ENCODE measurements at places on chromosomes 11 and 22. TPM values are rescaled to one million over a fixed set of nuclear protein-coding genes. Genes with fewer than 3 reads are reported as not detected.

INPP5J gene
- 5.9 TPM for total RNA-seq

CTSC gene
- total RNA-seq = 84.7 TPM

PLEKHA7 gene
- 45.9 TPM for total RNA-seq

KRTAP5-1 gene
- total RNA-seq = not detected

RRP7A gene
- 20.6 TPM for total RNA-seq

CASP1 gene
- total RNA-seq = 23.3 TPM

RBMXL2 gene
- not detected for total RNA-seq

TPBGL gene
- total RNA-seq = 1.7 TPM

TRIM49 gene
- total RNA-seq = not detected

HTR3B gene
- not detected for total RNA-seq

GSC2 gene
- total RNA-seq = not detected

GRCh38 chr22:32957200-32957803, 100.9 kb downstream of the SYN3 start:
- no peak for DNase-seq
- no peak overlapping the region for H3K4me3 ChIP-seq
- H3K27me3 ChIP-seq = no peaks in the 10 kb centered on the region
- H3K36me3 ChIP-seq = no peaks in the 10 kb centered on the region
- peaks cover 20% of the 10 kb centered on the region for H3K4me1 ChIP-seq

DNA sequence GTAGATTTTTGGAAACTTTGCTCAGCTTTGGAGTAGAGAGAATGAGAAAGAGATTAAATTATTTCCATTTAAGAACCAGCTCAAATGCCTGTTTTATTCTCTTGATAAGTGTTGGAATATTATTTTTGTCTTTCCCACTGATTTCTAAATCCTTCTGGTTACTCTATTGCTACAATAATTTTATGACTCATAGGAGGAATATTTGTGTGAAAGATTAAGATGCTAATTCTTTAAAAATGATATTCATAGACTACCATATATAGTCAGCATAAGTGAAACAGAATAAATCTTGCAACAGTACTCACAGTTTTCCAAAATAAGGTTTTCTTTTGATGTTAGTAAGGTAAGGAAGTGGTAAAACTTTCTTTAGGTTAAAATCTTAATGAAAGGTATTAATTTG, 60.9 kb downstream of the YAP1 start:
- no peak for DNase-seq
- no peak overlapping the region for H3K27ac ChIP-seq
- H3K27me3 ChIP-seq = no peaks in the 10 kb centered on the region

GRCh38 chr11:93563857-93564256, 20.7 kb upstream of the SMCO4 start:
- DNase-seq = no peak
- H3K27ac ChIP-seq = no peak overlapping the region
- no peak overlapping the region for H3K4me3 ChIP-seq
- no peaks in the 10 kb centered on the region for H3K36me3 ChIP-seq
- no peaks in the 10 kb centered on the region for H3K27me3 ChIP-seq

DNA sequence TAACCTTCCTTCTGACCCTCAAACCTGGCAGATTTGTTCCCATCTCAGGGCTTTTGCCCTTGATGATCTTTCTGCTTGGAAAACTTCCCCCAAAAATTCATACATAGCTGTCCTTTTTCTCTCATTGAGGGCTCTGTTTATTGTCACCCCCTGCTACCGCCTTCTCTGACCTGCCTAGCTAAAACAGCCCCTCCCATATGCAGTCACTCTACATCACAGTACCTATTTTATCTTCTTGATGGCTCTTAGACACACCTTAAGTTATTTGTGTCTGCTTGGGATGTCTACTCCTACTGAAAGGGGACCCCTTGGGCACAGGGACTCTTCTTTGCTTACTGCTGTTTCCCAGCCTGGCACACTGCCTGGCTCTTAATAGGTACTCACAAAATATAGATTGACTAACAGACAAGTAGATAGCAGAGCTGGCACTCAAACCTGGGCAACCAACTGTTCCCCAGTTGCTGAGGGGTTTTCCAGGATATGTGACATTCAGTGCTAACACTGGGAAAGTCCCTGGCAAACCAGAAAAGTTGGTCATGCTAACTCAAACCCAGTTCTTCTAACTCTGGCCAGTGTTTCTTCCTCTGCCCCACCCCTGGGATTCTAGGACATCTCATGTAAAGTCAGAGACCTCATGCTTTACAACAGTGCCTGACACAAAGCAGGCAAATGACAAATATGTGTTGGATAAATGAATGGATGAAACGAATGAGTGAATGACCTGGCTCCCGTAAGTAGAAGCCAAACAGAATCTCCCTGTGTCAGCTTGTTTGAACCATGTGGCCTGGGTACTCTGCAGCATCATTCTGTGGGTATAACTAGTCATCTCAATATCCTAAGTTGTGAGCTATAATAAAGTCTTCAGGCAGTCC, 19.8 kb upstream of the FJX1 start:
- DNase-seq = no peak
- no peaks in the 10 kb centered on the region for H3K4me1 ChIP-seq

GRCh38 chr22:47547239-47547661, 784.8 kb downstream of the TBC1D22A start:
- H3K27me3 ChIP-seq = peaks cover 2% of the 10 kb centered on the region
- H3K4me1 ChIP-seq = no peaks in the 10 kb centered on the region
- no peaks in the 10 kb centered on the region for H3K36me3 ChIP-seq
- no peak overlapping the region for H3K27ac ChIP-seq
- H3K4me3 ChIP-seq = no peak overlapping the region
- no peak for DNase-seq

- no peak overlapping the region for H3K27ac ChIP-seq
- DNase-seq = no peak
- no peaks in the 10 kb centered on the region for H3K4me1 ChIP-seq
- no peaks in the 10 kb centered on the region for H3K27me3 ChIP-seq
- H3K36me3 ChIP-seq = no peaks in the 10 kb centered on the region
Observed at GRCh38 chr11:1419811-1420210, 30.1 kb downstream of the BRSK2 start.

DNA sequence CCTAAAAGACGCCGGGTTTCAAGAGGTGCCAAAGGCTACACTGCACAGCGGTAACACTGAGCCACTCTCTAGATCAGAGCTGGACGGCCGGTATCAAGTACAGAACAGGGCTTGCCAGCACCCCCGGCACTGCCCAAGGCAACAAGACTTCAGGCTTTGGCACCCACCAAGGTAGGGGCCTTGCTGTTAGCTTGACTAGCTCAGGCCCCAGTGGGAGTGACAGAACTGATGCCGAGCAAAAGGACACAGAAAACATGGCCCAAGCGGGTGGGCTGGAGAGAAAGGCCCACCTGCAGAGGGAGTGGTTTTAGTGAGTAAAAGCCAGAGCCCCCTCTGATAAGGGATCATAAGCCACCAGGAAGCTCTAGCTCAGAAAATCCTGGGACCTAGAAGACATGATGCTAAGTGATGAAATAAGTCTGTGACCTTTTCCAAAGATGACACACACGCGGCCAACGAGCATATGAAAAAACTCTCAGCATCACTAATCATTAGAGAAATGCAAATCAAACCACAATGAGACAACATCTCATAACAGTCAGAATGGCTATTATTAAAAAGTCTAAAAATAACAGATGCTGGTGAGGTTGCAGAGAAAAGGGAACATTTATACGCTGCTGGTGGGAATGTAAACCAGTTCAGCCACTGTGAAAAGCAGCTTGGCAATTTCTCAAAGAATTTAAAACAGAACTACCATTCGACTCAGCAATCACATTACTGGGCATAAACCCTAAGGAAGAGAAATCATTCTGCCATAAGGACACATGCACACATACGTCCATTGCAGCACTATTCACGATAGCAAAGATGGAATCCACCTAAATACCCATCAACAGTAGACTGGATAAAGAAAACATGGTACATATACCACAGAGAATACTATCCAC, 12.9 kb downstream of the EHD1 start:
- peak overlapping the region; percentile 86 for H3K27ac ChIP-seq
- no peak for DNase-seq
- no peaks in the 10 kb centered on the region for H3K27me3 ChIP-seq
- no peaks in the 10 kb centered on the region for H3K36me3 ChIP-seq
- peak overlapping the region; percentile 3 for H3K4me3 ChIP-seq

GRCh38 chr11:17774232-17775034, 39.9 kb downstream of the KCNC1 start:
- H3K27me3 ChIP-seq = no peaks in the 10 kb centered on the region
- no peak overlapping the region for H3K27ac ChIP-seq
- DNase-seq = no peak
- H3K4me1 ChIP-seq = peaks cover 5% of the 10 kb centered on the region
- H3K36me3 ChIP-seq = no peaks in the 10 kb centered on the region

GRCh38 chr11:95716266-95716665, 73.3 kb downstream of the FAM76B start:
- no peaks in the 10 kb centered on the region for H3K27me3 ChIP-seq
- no peaks in the 10 kb centered on the region for H3K4me1 ChIP-seq
- no peak overlapping the region for H3K27ac ChIP-seq
- no peak for DNase-seq
- H3K4me3 ChIP-seq = no peak overlapping the region

GRCh38 chr11:73625696-73626318, 20.6 kb upstream of the PLEKHB1 start:
- no peaks in the 10 kb centered on the region for H3K4me1 ChIP-seq
- no peak for DNase-seq
- H3K36me3 ChIP-seq = no peaks in the 10 kb centered on the region
- no peak overlapping the region for H3K4me3 ChIP-seq
- no peak overlapping the region for H3K27ac ChIP-seq

- H3K4me1 ChIP-seq = peaks cover 4% of the 10 kb centered on the region
- no peaks in the 10 kb centered on the region for H3K27me3 ChIP-seq
- DNase-seq = peak; percentile 28
- no peak overlapping the region for H3K4me3 ChIP-seq
- no peaks in the 10 kb centered on the region for H3K36me3 ChIP-seq
Observed at GRCh38 chr22:43745411-43745770, 66.7 kb downstream of the EFCAB6 start.

GRCh38 chr22:36053242-36054147, 24.9 kb upstream of the RBFOX2 start:
- DNase-seq = no peak
- no peaks in the 10 kb centered on the region for H3K36me3 ChIP-seq
- H3K4me3 ChIP-seq = no peak overlapping the region
- no peaks in the 10 kb centered on the region for H3K4me1 ChIP-seq
- H3K27ac ChIP-seq = no peak overlapping the region

DNA sequence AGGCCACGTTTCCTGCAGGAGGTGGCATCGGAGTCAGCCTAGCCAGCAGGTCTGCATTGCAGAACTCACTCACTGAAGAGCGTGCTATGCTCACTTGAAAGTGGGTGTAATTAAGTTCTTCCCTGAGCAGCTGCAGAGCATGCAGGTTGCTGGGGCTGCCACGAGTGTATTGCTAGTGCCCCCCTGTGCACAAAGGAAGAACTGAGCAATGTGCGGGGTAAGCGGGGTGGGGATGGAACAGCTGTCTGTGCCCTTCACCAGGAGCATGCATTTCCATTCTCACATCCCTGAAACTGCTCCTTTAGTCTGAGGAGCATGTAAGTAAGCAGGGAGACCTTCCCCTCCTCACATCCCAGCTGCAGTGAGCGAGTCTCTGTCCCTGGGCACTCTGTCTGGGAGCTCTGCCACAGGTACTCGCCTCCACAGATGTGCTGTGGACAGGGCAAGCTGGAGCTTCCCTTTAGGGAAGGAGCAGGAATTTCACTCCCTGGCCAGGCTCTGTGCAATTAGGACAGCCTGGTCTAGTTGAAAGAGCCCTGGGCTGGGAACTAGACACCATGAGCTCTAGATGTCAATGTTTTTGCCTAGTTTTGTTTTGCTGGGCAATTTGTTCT, 1031.8 kb downstream of the NTM start:
- no peak for DNase-seq
- no peak overlapping the region for H3K4me3 ChIP-seq
- no peaks in the 10 kb centered on the region for H3K36me3 ChIP-seq
- no peak overlapping the region for H3K27ac ChIP-seq
- H3K4me1 ChIP-seq = no peaks in the 10 kb centered on the region
- no peaks in the 10 kb centered on the region for H3K27me3 ChIP-seq

DNA sequence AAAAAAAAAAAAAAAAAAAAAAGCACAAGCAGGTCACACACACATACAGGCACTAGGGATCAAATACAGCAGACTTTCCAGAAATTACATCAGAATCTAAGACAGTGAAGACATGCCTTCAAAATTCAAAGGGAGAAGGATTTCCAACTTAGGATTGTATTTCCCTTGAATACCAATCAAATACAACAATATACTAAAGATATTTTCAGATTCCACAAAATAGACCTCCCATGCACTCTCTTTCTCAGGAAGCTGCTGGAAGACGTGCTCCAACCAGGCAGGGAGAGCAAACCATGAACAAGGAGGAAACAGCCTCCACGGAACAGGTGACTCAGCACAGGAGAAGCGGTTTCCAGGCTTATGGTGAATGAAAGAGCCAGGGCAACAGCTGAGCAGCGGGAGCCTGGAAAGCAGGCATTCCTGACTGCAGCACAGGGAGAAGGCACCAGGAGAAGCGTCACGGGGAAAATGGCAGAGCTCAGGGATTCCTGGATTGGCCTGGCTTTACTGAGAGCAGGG, 32.0 kb downstream of the TMEM184B start:
- no peak overlapping the region for H3K27ac ChIP-seq
- peaks cover 63% of the 10 kb centered on the region for H3K4me1 ChIP-seq
- DNase-seq = no peak
- H3K4me3 ChIP-seq = no peak overlapping the region
- H3K27me3 ChIP-seq = no peaks in the 10 kb centered on the region

- H3K36me3 ChIP-seq = no peaks in the 10 kb centered on the region
- H3K27ac ChIP-seq = no peak overlapping the region
- DNase-seq = no peak
- H3K4me3 ChIP-seq = no peak overlapping the region
- H3K4me1 ChIP-seq = no peaks in the 10 kb centered on the region
Observed at GRCh38 chr11:104912102-104912501, 13.8 kb upstream of the CASP12 start.

DNA sequence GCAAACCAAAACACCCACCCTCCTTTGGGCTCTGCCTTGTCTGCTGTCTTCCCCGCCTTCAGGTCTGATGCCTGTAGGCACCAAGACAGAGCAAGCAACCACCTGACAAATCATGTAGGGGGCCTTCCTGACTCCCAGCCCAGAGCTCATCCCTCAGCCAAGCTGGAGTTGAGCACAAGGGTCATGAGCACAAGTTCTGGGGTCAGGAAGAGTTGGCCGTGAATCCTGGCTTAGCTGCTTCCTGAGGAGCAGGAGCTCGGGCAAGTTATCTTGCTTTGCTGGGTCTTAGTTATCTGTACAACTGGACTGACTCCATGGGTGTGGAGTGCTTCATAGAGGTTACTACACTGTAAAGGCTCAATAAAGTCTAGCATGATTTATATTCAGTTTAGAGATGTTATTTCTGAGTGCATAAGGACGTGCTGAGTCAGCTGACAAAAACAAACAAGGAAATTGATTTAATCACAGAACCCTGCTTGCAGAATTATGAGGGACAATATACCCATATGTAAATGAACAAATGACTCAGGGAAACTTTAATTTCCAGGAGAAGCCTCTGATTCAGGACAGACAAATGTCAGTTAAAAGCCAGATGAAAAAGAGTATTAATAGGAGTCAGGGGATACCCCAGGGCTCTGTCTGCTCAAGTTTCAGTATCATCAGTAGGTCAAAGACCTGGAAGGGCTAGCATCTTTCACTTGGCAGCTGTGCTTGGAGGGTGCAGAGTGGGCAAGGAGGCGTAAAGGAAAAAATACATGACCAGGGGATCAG, 15.0 kb upstream of the APOA1 start:
- H3K27ac ChIP-seq = peak overlapping the region; percentile 53
- no peak for DNase-seq
- H3K4me3 ChIP-seq = no peak overlapping the region
- H3K4me1 ChIP-seq = peaks cover 38% of the 10 kb centered on the region

All from vagina (tissue), 2 donors.